ENCODE measurements at places on chromosomes 1 and 21.

GRCh38 chr1:34770891-34771504 lies 10.0 kb upstream of the GJB3 start:
- no peak for DNase-seq

- no peak for DNase-seq
These were observed 74.2 kb downstream of the ATF6 start for GRCh38 chr1:161840363-161840762.

DNA sequence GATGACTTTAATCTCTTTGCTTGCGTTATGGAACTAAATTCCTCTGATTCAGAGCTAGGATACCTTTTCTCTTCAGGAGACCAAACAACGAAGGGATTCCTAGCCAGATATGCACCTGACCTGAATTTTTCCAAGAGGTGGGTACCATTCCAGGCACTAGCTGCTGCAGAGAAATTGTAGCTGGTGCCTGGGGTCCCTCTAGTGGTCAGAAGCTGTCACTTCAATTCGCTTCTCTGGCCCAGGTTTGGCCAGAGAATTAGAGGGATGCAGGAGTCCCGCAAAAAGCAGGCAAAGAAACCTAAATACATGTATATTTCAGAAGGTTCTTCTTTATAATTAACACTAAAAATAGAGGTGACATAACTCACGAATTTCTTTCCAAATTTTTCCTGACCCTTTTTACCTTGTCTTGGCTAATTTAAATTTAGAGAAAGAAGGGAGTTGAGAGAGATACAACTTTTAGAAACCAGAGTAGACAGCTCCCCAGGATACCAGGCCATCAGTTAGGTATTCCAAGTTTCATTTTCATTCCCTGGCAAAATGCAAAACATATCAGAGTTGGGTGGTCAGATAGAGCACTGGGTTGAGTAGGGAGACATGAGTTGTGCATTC lies 9.6 kb downstream of the ACKR1 start:
- DNase-seq = peak; percentile 34

- no peak for DNase-seq
These were observed 47.6 kb downstream of the PKNOX1 start for GRCh38 chr21:43021756-43022600.

DNA sequence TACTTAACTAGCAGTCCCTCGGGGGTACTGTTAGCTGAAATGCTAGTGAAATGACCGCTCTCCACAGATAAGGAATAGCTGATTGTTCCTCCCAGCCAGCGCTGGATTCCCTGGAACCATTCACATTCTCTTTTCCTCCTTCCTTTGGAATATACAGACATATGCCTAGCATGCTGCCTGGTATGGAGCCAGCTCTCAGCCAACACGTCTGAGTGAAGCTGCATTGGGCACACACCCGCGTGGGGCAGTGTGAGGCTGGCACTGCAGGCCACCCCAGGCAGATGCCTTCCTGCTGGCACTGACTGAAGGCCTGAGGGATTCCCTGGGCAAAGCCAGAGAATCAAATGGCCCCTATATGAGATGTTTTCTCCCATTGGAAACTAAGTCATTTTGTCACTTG lies 66.7 kb downstream of the TLR5 start:
- no peak for DNase-seq
